ENCODE measurements at places on chromosomes 5 and 9. TPM values are rescaled to one million over a fixed set of nuclear protein-coding genes. Genes with fewer than 3 reads are reported as not detected.

PLPP7 gene
- 14.3 TPM for total RNA-seq

EFNA5 gene
- 6.8 TPM for total RNA-seq

DNA sequence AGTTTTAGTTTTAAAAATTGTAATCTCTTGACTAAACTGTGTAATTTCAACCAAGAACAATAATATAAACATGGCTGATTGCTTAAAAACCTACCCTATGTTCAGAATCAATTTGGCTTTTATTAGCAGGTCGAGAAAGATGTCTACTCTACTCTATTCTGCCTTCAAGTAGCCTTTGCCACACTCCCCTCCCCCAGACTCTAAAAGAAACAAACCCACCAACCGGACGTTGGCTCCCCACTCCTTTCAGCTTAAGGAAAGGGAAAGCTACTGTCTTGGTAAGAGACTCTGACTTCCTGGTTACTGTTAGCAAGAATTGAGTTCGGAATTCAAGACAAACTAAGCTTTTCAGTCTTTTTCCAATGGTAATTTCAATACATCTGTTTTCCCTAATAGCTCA, 46.7 kb downstream of the TNFAIP8 start:
- no peak overlapping the region for H3K4me3 ChIP-seq
- H3K27me3 ChIP-seq = no peaks in the 10 kb centered on the region
- H3K4me1 ChIP-seq = no peaks in the 10 kb centered on the region
- no peak for DNase-seq

GRCh38 chr5:147245381-147246165, 10.7 kb downstream of the STK32A start:
- no peaks in the 10 kb centered on the region for H3K27me3 ChIP-seq
- no peak overlapping the region for H3K27ac ChIP-seq

GRCh38 chr5:107929080-107929479, 258.3 kb upstream of the EFNA5 start:
- no peaks in the 10 kb centered on the region for H3K27me3 ChIP-seq
- DNase-seq = no peak
- H3K4me1 ChIP-seq = no peaks in the 10 kb centered on the region
- H3K36me3 ChIP-seq = no peaks in the 10 kb centered on the region

Measured in sigmoid colon (tissue), 7 donors.